ENCODE measurements at places on chromosomes 7 and 10.

DNA sequence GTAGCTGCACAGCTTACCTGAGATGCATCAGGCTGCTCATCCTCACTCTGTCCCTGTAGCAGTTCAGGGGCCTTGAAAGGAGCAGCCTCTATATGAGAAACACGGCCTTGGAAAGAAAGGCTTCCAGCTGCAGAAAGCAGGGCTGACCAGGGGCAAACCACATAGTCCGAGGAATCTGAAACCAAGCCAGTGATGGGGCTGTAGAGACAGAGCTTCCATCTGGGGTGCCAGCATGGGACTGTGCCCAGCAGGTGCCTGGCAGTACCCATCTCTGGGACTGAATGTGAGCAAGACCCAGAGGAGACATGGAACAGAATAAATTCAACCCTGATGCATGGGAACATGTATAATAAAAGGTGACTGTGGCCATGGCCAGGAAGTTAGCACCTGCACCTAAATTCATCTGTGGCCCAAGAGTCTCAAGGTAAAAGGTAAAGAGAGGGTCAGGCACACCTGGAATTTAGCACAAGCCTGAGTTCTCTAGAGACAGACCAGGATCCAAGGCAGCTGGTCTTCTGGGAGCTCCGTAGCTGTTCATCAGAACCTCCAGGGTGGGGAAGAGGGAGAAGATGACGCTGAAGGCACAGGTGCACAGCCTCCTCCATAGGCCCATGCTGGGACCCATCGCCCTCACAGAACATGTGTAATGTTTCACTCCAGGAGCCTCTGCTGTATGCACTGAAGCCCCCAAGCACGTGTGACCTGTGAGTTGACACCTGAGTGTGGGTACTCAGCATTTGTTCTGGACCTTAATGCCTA lies 25.3 kb downstream of the FRMPD2 start:
- no peak for DNase-seq

DNA sequence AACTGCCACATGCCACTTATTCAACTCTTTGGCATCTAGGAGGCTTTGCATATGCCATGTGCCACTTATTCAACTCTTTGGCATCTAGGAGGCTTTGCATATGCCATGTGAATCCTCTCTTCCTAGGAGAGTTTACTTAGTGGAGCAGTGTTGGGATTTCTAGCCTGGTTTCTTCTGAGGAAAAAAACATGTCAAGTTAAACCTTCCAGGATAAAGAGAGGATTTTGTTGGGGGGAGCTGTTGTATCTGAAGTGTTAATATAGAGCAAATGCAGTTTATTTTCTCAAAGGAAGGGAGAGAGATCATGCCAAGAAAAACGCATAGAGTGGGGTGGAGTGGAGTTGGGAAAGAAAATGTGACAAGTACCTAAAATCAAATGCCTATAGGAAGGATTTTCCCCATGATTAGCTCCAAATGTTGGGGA lies 91.5 kb downstream of the MCU start:
- DNase-seq = no peak

DNA sequence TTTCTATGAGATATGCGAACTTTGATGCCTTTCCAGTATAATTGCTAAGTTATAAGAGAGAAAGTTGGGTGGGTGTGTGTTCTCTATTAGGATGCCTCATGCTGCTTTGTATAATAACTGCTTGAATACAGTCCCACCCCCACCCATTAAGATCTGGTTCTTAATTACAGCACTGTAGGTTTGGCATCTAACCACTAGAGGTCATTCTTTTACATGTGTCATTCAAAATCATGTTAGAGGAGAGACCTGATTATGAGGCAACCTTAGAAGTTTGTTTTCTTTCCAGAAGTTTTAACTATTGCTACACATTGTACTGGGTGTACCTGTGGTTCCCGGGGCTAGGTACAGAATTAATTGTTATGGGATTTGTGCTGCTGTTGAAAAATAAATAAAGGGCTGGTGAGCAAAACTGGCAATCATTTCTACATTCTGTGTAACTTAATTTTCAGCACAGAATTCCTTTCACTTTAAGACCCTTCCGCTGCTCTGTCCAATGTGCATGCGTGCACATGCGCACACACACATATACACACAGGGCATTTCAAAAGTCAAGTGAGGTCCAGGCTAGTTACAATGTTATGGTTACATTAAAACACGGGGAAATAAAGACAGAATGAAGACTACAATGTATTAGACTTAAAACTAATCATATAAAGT lies 1156.3 kb downstream of the SORCS3 start:
- peak; percentile 45 for DNase-seq

- no peak for DNase-seq
Observed at GRCh38 chr7:74452748-74453321, 871 bp upstream of the GTF2IRD1 start.

DNA sequence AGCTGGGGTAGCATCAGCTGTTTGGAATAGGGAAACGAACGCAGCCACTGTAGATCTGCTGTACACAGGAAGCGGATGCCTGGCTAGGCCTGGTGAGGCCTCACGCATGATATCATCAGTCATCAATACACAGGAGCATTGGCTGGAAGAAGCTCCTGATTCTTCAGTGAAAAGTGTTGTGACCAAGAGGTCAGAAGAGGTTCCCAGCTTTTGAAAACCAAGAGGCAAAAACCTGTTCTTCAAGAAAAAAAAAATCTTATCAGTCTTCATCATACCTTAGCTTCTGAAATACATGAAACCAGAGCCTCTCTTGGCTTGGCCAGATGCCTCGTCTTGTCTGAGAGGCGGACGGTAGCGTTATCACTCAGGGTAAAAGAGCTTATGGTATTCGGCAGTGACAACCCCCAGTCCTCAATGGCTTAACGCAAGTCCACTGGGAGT lies 139.3 kb upstream of the TCF7L2 start:
- no peak for DNase-seq

DNA sequence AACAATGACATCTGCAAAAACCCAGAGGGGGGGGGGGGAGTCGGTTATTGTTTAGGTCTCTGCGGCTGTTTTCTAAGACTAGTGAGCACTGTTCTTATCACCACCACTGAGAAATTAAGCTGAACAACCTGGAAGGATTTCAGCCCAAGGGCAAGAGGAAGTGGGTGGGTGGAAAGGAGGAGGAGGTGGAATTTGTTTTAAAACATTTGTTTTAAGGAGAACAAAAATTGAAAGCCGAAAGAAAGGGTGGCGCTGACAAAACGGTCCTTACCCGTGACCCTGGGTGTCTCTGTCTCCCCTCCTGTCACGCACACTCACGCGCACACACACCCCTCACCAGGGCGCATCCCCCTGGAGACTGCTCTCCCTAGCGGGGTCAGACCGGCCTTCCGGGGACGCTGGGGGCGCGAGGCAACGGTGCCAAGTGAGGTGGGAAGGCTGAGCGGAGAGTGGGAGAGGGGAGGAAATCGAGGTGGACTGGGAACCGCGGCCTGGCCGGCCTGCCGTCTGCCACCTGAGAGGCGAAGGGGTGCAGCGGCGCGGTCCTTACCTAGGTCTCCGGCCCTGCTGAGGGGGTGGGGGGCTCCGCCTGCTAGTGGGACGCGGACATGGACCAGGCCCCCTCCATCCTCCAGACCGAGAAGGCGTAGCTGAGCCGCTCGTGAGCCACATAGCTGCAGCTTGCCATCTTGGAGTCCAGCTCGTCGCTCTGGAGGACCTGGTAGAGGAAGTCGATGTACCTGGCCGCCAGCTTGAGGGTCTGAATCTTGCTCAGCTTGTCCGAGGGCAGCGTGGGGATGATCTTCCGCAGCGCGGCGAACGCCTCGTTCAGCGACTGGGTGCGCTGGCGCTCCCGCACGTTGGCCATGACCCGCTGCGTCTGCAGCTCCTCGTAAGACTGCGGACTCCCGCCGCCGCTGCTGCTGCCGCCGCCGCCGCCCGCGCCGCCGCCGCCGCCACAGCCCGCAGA lies 1.0 kb downstream of the TWIST1 start:
- no peak for DNase-seq

GRCh38 chr7:15720849-15721471 lies 34.5 kb upstream of the MEOX2 start:
- peak; percentile 18 for DNase-seq

DNA sequence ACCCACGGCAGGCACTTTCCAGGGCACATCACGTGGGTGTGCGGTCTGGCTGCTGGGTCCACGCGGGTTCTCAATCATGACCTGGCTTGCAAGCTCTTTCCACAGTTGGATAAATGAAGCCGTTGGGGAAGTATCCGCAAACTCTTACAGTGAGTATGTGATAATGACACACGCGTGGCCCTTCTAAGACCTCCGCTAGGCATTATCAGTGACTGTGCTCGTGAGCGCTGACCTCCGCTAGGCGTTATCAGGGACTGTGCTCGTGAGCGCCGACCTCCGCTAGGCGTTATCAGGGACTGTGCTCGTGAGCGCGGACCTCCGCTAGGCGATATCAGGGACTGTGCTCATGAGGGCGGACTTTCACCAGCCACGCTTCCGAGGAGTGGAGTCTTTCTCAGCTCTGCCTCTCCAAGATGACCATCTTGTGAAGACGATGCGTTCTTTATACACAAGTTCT lies 107.0 kb downstream of the WDR37 start:
- no peak for DNase-seq

GRCh38 chr7:129728875-129729467 lies 117.5 kb downstream of the NRF1 start:
- DNase-seq = no peak

DNA sequence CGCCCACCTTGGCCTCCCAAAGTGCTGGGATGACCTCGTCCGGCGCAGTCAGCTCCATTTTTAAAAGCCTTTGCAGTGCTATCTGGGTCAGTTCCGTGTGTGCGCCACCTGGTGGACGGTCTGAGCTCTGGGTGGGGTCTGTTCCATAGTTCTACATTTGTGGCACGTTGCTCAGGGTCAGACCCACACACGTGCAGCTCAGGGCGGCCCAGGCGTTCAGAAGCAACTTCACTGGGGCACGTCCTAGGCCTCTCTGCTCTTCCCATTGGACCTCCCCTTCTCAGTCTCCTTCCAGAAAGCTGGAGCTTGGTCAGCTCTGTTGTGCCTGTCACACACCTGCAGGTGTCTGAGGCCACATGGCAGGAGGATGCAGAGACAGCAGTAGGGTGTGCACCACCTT lies 137.9 kb downstream of the DNAJB6 start:
- DNase-seq = peak; percentile 14

DNA sequence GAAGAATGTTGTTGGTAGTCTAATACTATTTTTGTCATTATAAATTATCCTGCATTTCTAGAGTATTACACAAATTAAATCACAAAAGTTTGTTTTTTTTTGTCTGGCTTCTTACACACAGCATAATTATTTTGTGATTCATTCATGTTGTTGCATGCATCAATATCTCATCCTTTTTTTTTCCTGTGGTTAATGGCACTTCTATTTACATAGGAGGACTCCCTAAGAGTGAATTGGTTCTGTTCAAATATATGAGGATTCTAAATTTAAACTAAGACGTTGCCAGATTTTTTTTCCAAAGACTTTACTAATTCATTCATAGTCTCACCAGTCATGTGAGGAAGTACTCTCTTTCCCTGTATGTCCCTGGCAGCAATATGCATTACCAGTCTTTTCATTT lies 303.3 kb downstream of the GPR37 start:
- DNase-seq = no peak

- no peak for DNase-seq
Observed at GRCh38 chr7:111594602-111595001, 32.3 kb upstream of the IMMP2L start.
